ENCODE measurements at places on chromosomes 5 and 9. TPM values are rescaled to one million over a fixed set of nuclear protein-coding genes. Genes with fewer than 3 reads are reported as not detected.

GRCh38 chr5:152288499-152288898 lies 116.6 kb downstream of the NMUR2 start:
- DNase-seq: no peak

GRCh38 chr9:463455-464171 lies 248.9 kb downstream of the DOCK8 start:
- DNase-seq: peak; percentile 18

DNA sequence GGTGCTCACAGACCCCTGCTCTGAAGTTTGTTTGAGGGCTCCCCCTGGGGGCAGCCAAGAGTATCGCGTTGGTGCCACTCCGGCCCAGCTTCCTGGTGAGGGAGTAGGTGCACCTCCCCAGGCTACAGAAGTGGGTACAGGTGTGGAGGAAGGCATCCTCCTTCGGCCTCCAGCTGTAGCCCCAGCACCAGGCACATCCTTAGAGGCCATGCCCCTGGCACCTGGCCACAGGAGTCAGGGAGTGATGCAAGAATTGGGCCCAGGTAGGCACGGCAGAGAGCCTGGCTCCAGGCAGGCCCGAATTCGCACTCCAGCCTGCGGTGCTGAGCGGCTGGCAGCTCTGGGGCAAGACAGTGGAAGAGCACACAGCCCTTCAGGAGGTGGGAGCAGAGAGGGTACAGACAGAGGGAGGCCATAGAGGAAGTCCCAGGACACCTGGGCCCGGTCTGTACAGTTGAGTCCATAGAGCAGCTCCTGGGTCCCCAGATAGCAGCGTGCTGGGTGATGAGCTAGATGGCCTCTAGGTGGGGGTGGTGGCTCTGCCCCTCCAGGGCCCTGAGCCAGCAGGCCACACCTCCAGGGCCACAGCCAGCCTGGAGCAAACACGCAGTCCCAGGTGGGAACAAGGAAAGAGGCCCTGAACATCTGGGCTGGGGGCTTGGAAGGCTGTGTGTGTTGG lies 2.4 kb downstream of the SAPCD2 start:
- peak; percentile 88 for DNase-seq

DNA sequence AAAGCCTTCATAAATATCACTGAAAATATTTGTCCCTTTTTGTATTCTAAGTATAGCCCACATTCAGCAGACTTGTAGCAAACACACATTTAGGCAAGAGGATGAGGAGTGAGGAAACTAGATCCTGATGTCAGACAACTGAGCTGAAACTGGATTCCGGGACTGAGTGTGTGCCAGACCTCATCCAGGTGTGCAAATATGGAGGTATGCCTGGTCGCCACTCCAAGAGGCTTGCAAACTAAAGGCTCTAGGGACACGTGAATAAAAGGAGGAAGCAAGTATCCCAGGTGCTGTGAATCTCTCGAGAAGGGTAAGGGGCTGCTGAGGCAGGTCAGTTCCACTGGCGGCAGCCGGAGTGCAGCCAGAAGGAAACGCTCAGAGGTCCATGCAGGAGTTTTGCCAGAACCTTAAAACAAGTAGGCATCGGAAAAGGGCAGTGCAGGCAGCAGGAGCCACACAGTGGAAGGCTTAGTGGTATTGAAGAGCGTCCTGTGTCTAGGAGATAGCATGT lies 77.4 kb upstream of the ALDH1B1 start:
- no peak for DNase-seq

GRCh38 chr9:132260846-132261245 lies 93.9 kb downstream of the SETX start:
- DNase-seq: no peak

DNA sequence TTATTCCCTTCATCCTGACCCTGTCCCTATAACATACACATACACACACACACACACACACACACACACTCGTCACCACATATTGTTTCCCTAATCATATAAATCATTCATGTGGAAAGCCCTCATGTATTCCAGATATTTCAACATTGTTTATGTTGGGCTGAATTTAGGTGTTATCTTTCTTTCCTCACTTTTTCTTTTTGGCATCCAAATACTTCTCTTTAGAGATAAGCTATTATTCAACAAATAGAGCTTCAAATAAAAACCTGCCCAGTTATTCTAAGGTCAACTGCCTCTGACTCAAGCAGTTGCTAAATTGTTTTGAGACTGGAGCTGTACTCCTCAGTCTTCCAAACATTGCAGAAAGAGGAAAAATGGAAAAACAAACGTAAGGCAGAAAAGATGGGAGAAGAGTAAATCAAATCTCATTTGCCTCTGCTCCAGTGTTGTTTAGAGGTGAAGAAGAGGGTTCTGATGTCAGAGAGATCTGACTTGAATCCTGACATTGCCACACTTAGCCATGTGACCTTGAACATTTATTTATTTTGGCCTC lies 215.7 kb downstream of the GAS1 start:
- DNase-seq: no peak

The DMRT3 gene
- polyA plus RNA-seq: not detected

The SLC36A2 gene
- not detected for polyA plus RNA-seq

- peak; percentile 79 for DNase-seq
Observed at GRCh38 chr5:140633021-140633471, at the start of gene CD14. TSS of gene CD14 (minus strand) at chr5:140633175. CDS start at chr5:140633071, 104 bp downstream.

The UNC5A gene
- 0.07 TPM for polyA plus RNA-seq
